Stimulated activated CD8-positive, alpha-beta memory T cell treated with anti-CD3 and anti-CD28 coated beads, Interleukin-15, amount 100 ng/mL, for 4 hours (primary cell): ENCODE measurements at places on chromosomes 5 and 9.

DNA sequence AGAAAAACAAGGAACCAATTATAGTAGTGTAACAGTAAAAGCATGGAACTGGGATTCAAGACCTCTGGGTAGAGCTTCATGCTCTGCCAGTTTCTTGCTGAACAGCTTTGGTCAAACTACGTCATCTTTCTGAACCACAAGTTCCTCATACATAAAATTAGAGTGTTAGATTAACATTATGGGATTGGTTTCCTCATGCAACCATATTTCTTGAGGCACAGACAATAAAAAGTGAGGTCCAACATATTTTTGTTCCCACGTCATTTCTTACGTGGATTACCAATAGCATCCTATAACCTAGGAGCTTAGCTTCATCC lies 354.8 kb downstream of the TMEM232 start:
- DNase-seq, result no peak

DNA sequence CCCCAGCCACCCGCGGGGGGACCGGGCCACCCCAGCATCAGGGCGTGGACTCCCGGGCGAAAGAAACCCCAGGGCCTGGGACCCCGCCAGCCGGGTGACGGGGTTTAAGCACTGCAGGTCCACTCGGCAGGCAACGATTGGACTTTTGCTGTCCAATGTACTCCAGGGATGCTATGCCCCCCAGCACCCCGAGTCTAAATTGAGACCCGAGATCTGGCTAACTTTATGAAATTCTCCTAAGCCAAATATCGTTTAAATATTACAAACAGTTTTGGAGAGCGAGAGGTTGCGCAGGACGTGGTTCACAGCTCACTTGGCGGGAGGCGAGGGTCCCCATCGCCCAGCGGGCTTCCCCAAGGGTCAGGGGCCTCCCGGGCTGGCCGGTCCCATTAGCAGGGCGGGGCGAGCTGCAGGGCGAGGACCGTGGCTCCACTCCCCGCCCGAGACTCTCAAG lies 384 bp upstream of the MRPS2 start:
- no peak for DNase-seq

DNA sequence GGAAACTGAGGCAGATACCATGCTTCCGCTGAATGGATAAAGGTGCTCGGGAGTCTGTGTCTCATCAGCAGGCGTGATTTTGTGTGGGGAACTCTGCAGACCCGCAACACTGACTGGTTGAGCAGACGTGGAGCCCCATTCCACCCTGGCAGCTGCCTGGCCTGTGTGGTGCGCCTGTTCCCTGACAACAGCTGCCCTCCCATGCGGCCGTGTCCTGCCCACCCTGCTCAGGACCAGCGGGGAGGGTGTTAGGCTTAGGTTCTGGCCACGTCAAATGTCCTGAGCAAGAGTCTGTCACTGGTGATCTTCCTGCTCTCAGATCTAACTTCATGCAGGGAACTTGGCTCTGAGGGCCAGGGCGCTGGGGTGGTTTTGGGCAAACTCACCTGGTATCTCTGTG lies 417.7 kb upstream of the IRX4 start:
- no peak for DNase-seq

DNA sequence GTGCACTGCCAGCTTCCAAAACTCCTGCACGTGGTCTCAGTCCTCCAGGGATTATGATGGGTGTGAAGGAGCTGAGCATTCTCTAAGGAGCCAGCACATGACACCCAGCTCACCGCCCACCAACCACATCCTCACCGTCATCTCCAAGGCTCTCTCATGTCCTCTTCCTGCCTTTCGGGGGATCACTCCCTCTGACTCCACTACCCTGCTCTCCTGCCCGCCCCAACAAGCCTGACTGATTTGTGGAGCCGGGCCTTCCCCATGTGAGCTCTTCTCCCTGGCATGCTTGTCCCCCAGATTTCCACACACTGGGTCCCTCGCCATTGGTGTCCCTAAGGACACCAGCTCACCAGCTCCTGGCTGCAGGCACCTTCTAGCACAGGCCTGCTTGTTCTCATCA lies 1.9 kb downstream of the ABO start:
- no peak for DNase-seq

- DNase-seq, result no peak
These were observed 41.2 kb downstream of the DNAJC21 start for GRCh38 chr5:34970552-34970951.

DNA sequence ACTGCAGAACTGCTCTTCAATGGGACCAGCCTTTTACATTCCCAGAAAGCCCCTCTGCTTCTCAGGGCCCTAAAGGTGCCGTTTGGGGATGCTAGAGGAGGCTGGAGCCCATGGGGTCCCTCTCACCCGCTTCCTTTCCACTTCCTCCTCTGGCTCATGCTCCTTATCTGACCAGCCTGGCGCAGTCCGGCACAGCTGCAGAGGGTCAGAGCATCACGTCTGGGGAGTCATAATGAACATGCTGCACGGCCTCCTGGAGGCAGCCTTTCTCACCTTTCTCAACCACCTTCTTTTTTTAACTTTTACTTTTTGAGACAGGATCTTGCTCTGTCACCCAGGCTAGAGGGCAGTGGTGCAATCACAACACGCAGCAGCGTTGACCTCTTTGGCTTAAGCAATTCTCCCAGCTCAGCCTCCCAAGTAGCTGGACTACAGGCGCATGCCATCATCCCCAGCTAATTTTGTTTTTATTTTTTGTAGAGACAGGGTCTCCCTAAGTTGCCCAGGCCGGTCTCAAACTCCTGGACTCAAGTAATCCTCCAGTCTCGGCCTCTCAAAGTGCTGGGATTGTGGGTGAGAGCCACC lies 15.1 kb upstream of the TCF7 start:
- DNase-seq, result no peak

- DNase-seq, result no peak
These were observed 113.0 kb upstream of the TRIM32 start for GRCh38 chr9:116574027-116574679.

- no peak for DNase-seq
These were observed 215.7 kb upstream of the S1PR3 start for GRCh38 chr9:88775559-88775958.
